ENCODE measurements at places on chromosomes 5 and 9.
A peak's percentile ranks its signal among the peaks of the same experiment; 100 is the strongest.

DNA sequence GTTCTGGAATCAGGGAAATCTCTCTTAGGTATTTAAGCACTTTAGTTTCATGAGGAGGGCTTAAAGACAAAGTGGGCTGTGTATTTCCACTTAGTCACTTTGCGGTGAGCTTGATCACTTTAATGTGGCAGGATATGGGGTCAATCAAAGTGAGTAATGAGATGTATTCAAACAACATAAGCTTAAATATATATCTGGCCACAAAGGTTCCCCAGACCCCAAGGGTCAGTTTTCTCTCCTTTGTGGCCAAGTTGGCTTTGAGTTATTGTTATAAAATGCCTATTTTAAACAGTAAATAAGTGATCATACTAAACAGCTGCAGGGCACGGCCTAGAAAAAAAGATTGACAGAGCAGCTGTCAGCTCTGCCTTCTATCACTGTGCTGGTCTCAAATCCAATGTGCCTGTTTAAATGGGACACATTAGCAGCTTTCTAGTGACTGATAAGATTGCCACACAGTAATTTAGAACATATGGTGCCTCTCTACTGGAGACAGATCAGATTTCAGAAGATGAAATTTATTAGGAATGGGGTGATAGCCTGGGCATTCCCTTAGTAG is 363.9 kb downstream of the AGTPBP1 start:
- DNase-seq = no peak

DNA sequence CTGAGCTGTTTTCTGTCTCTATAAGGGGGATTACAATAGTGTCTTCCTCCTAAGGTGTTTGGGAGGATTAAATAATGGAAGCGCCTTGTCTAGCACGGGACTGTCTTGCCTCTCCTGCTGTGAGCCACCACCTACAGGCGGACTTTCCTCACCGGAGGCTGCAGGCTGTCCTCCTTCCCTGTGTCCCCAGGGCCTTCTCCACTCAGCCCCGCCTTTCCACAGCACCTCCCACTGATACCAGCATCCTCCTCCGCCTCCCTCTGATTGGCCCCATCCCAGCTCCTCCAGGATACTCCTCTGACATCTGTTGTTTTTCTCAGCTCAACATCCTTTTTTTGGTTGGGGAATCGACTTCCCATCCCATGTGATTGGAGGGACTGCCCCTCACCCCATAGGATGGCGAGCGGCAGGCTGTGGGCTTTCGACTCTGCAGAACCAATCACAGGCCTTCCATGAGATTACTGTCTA is 851 bp upstream of the ZDHHC12 start:
- DNase-seq = peak; percentile 67

DNA sequence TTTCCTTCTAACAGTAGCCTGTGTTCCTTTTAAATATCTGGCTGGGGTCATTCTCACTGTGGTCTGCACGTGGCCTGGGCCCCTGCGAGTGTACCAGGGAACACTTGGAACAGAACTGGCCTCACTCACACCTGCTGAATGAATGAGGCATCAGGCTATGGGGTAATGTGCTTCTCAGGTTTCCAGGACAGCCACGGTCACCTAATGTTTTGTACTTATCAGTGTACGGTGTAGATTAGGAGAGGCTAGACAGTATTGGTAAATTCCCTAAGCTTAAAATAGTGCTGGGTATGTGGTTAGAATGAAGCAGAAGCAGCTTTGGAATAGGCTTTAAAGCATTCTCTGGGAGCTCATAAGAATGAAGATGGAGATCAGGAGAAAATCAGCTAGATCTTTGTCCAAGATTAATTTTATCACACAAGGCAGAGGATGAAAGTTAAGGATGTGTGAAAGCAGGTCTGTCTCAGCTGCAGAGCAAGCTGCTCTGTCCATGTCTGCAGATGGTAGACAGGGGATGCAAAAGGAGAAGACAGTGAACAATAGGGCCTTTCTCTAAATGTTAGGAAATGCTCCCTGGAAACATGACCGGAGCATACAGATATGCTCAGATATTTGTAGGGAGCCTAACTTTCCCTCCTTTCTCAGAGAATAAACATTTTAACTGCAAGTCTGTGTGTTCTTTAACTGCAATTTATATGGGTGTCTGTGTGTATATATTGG is 267.5 kb downstream of the NR3C1 start:
- no peak for DNase-seq

DNA sequence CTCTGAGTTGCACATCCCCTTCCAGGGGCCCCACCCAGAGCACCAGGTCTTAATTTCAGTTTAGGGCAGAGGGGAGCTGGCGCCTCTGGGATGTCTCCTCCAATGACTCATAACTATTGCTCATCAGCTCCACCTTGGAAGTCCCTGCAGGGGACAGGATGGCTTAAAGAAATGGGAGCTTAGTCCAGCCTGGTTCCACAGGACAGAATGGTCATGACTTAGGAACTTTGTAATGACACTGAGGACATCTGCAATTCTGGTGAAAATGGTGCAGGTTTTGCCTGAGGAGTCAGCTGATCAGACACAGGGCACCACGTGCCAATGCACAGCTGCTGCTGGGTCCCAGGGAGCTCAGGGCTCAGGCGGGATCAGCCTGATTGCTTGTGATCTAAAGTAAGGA is 16.4 kb upstream of the PPP1R26 start:
- no peak for DNase-seq

DNA sequence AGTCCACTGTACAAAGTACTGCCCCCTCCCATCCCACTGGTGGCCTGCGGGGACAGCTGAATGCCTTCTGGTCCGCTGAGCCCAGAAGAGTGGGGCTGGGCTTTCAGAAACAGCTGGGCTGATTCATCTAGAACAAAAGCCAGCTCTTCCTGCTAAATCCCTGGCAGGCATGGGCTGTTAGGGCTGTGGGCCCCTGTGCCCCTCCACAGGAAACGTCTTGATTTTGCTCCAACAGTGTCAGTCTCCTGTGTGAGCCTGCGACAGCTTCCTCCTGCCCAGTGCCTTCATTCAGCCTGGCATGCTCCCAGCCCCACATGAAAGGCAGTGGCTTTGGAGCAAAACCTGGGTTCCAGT is 6.9 kb upstream of the GSN start:
- DNase-seq = no peak

DNA sequence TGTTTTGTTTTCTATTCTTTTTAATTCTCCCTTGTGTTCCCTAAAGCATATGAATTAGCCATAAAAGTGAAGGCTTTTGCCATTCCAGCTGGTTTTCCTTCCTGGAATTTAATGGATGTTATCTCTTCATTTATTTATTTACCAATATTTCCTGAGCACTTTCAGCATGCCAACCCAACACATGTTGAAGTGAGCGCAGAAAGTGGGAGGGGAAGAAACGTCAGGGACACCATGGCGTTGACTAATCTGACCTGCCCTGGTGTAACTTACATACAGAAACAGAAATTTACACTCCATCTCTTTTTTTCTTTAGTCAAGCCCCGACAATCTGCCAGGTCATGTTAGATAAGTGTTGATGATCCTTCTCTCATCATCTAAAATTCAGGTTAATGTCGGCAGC is 247.5 kb downstream of the PCSK5 start:
- DNase-seq = no peak

DNA sequence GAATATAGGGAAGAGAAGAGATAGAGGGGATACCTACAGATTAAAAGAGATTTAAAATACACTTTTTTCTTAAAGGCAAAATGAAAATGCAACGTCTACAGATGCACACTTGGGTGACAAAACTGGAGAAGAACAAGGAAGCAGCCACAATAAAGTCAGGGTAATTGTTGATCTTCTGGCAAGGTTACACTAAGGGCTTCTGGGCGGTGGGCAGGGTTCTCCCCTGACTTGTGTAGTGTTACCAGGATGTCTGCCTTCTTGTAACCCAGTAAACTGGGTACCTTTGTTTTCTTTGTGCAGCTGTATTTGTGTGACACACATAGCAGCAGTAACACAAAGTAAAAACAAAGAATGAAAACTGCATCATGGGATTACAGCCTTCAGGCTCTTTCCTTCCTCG is 37.8 kb downstream of the EPB41L4B start:
- DNase-seq = no peak
